ENCODE measurements at places on chromosomes 4 and X.

DNA sequence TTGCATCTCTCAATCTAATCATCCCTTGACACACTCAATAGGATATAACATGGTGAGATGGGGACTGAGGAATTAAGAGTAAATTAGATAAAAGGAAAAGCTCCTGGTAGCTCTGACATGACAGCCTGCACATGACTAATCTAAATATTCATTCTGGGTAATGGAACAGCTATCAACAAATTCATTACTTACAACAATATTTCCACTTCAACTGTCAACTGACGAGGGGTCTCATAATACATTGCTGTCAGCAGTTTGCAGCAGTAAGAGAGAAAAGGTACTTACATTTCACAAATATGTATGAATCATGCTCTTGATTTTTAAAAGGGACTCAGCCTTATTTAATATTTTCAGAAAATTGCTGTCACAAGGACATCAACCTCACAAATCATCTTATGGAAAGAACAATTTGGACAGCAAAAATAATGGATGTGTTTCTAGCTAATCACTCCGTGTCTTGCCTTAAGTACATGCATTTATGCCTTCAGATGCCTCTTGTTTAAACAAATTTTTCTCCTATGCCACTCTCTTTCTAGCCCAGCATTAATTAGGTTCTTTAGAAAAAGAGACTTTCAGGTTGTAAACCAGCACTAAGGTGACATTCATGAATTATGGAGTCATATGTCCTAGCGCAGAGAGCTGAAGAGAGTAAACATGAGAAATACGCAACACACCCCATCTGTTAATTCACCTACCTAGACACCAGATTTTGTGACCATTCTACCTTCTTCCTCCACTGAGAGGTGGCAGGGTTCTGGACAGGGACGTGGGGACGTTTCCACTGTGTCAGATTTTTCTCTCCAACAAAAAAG, 99.6 kb upstream of the TMEM150C start:
- DNase-seq, result no peak

DNA sequence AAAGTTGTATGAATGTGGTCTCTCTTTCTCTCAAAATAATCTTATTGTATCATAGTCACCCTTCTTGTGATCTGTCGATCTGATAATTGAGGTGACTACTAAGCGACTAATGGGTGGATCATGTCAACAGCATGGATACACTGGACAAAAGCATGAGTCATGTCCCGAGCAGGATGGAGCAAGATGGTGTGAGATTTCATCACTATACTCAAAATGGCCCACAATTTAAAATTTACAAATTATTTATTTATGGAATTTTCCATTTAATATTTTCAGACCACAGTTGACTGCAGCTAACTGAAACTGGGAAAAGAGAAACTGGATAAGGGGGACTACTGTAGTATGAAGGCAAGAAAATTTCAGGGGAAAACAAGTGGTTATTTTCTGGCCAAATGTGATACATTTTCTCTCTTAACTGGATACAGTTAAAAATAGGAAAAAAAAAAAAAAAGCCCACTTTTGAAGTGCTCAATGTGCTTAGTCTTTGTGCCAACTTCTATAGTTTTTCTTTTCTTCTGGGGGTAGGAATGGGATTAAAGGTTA, 25.3 kb downstream of the FAM241A start:
- DNase-seq, result no peak

- no peak for DNase-seq
These were observed 181.3 kb upstream of the STK26 start for GRCh38 chrX:131841496-131842437.

DNA sequence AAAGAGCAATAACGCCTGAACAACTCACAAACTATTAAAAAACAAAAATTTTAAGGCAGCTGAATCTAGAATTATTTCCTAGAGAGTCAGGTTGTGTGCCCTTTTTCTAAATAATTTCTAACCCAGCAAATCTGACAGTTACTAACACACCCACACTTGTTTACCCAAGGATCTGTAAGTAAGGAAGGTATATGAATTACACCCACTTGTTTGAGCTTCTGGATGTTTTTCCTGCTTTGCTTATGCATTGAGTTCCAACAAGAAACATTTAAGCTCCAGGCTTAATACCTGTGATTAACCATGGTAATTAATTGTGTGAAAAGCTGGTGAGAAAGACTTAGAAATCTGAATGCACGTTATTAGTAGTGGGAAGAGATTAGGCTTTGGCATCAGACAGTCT, 1.5 kb downstream of the NIPAL1 start:
- DNase-seq, result no peak

- DNase-seq, result peak; percentile 11
These were observed 16.9 kb upstream of the LRBA start for GRCh38 chr4:151031831-151032605.

Data from stimulated activated CD4-positive, alpha-beta T cell treated with anti-CD3 and anti-CD28 coated beads, Interleukin-4, amount 100 ng/mL, for 1 hour (primary cell).